ENCODE measurements at places on chromosomes 1 and 21.
A peak's percentile ranks its signal among the peaks of the same experiment; 100 is the strongest.

DNA sequence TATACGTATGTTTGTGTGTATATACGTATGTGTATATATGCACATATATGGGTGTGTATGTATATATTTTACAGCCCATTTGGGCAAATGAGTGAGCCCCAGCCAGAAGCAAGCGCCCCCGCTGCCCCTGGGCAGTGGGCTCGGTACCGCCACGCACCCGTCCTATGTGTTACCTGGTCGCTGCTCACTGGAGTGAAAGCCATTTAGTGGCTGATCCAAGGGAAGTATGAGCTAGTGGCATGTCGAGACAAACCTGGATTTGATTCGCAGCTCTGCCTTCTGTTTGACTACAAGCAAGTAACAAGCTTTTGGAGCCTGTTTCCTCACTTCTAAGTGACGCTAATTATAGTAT is 35.8 kb upstream of the JAK1 start:
- DNase-seq: no peak

DNA sequence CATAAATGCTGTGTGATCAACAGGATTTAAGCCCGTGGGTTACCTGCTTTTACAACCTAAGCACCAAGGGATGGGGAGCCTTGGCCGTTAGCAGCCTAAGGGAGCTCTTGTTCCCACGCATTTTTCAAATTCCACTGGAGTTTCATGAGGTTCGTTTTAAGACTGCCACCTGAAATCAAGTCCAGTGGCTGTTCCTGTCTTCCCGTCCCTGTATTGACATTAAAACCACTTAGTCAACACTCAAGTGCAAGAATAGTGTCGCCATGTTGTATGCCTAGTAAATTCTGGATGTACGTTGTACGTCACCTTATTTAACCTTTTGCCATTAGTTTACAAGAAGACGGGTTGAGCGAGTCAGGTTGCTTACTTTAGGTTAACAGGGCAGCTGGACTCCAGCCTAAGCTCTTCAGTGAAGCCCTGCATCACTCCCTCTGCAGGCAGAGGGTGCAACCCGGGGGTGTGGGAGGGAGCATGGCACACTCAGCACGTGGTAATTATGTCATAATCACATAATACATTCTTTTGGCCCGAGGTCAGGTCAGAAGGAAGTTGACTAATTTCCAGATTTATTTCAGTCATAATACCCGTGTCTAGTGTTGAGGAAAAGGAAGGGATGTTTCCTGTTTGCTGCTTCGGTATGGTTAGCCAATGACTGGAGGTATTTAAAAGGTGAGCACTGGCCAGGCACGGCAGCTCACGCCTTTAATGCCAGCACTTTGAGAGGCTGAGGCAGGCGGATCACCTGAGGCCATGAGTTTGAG is 42.5 kb downstream of the CNST start:
- peak; percentile 93 for DNase-seq

DNA sequence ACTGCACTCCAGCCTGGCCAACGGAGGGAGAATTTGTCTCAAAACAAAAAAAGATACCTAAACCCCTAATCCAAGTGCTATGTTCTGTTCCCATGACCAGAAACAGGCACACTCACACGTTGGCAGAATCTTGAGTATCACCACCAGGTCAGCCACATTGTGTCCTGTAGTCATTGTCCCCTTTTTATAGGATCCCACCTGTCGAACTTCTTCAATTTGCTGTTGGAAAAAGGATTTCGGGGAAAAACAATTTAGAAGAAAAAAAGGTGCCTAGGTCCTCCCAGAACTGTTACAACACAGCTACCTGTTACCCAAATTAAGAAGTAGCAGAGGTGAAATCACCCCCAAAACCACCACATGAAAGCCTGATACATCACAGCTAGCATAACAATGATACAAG is 3.4 kb downstream of the ILF2 start:
- DNase-seq: no peak

GRCh38 chr1:191699343-191699742 is 458.9 kb upstream of the RGS18 start:
- DNase-seq: no peak

GRCh38 chr1:67861856-67862516 is 28.7 kb upstream of the GNG12 start:
- DNase-seq: no peak

GRCh38 chr1:60331647-60332046 is 258.1 kb upstream of the C1orf87 start:
- no peak for DNase-seq

DNA sequence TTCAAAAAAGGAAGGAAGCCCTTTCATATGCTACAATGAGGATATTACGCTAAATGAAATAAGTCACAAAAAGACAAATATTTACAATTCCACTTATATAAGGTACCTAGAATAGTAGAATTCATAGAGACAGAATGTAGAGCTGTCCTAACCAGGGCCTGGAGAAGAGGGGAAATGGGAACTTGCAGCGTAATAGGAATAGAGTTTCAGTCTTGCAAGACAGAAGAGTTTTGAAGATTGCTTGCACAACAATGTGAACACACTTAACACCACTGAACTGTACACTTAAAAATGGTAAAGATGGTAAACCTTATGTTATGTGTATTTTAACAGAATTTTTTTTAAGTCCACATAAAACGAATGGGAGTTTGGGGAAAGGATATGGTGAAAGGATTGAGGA is 2.9 kb downstream of the CD1B start:
- no peak for DNase-seq

DNA sequence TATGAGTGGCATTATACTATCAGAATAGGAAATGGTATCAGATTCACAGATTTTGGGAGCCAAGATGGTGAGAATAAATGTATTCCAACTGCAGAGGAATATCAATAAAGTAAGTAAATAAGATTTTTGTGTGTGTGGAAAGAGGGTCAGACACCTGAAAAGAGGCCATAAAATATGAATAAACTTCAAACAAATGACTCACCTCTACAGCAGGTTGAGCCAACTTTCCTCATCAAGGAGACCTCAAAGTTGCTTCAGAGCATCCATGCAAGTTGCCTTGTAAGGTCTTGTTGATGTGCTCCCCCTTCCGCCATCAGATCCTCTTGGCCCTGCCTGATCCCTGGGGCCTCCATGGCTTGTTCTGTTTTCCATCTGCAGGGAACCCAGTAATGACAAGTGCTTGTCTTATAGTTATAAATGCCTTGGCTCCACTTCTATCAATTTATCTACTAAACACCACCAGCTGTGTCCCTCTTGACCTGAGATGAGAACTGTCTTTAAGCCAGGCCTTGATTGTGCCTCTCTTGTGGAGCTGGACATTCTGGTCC is 775.6 kb downstream of the LTN1 start:
- DNase-seq: no peak

- DNase-seq: no peak
Observed at GRCh38 chr1:220905650-220906560, 26.7 kb downstream of the HLX start.

DNA sequence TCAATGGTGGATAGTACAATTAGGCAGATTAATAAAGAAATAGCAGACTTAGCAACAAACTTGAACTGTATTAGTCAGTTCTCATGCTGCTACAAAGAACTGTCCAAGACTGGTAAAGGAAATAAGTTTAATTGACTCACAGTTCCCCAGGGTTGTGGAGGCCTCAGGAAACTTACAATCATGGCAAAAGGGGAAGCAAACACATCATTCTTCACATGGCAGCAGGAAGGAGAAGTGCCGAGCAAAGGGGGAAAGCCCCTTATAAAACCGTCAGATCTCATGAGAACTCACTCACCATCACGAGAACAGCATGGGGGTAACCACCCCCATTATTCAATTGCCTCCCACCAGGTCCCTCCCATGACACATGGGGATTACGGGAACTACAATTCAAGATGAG is 27.1 kb upstream of the PDE4B start:
- DNase-seq: no peak

GRCh38 chr1:205229916-205230700 is 2.4 kb downstream of the TMCC2 start:
- no peak for DNase-seq

- DNase-seq: no peak
Observed at GRCh38 chr1:165317612-165318011, 38.9 kb downstream of the LMX1A start.

GRCh38 chr1:88668405-88668804 is 15.7 kb upstream of the PKN2 start:
- no peak for DNase-seq
